Activated CD4-positive, alpha-beta T cell treated with anti-CD3 and anti-CD28 coated beads for 4 hours (primary cell): ENCODE measurements at places on chromosomes 2 and 18.

DNA sequence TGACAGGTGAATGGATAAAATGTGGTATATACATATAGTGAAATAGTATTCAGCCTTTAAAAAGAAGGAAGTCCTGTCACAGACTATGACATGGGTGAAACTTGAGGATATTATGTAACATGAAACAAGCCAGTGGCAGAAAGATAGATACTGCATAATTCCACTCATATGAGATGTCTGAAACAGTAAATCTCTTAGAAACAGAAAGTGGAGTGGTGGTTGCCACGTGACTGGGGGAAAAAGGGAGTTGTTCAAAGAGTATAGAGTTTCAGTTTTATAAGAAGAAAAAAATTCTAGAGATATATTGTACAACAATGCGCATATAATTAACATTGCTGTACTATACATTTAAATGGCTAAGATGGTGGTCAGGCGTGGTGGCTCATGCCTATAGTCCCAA is 178.2 kb upstream of the ATP5MC3 start:
- DNase-seq, result no peak

DNA sequence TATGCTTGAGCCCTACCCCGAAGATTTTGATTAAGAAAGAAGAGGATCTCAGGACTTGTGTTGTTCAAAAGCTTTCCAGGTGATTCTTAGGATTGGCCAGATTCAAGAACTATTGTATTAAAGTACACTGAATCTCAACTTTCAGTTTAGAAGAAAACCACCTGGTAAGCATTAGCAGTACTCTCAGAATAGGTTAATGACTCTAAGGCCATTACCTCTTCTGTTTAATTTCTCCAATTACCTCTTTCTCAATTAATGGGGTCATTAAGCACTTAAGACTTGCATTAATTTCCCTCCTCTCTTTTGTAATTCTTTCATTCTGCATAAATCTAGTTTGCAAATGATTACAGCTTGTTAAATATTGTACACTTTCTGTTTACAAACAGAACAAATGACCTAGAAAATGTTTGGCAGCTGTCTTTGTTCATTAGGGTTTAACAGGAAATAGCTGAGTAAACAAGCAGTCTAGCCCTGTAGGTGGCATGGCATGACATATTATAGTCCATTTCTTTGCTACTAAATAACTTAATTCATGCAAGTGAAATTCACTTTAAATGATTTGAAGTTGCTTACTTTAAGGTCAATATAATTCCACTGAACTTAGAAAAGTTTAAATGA is 20.4 kb upstream of the TDRD15 start:
- no peak for DNase-seq

- DNase-seq, result no peak
Measured at GRCh38 chr2:179596018-179596417, 265.4 kb downstream of the ZNF385B start.

GRCh38 chr2:100733391-100734187 is 86.3 kb upstream of the NPAS2 start:
- no peak for DNase-seq

GRCh38 chr18:5461041-5461440 is 82.8 kb downstream of the EPB41L3 start:
- no peak for DNase-seq

DNA sequence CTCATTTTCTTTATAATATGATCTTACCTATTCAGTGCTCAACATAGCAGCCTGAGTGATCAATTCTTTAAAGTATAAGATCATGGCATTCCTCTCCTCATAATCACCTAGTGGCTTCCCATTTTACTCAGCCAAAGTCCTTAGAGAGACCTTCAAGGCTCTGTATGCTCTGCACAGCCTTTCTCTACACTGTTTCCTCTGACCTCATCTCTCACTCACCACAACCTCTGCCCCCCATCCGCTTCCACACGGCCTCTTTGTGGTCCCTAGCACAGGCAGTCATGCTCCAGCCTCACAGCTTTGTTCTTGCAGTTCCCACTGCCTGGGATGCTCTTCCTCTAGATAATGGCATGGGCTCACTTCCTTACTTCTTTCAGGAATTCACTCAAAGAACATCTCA is 109.2 kb downstream of the HIBCH start:
- no peak for DNase-seq

DNA sequence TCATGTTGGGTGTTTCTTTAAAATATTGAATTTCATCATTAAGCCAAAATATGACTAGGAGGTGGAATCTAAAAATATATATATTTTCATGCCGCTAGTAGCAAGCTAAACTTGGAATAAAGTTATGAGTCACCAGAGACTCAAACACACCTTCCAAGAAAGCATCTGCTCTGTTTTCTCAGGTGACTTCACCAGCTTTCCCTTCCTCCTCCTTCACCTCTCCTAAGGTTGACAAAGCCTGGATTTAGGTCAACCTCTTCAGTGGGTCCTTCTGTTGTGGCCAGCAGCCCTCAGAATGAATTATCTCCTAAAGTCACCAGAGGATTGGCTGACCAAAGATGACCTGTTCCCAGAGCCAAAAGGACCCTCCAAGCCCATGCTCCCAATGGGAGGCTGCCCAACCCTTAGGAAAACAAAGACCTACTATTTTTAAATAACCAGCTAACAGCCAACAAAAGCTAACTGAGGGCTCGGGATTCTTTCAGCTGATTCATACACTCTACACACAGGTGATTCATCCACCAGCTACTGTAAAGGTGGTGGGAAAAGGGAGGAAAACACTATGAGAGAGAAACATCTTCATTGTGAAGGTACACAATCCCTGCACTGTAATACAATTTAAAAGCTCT is 113.9 kb downstream of the MYO5B start:
- no peak for DNase-seq

GRCh38 chr2:108061439-108062042 is 75.2 kb downstream of the SLC5A7 start:
- DNase-seq, result no peak

DNA sequence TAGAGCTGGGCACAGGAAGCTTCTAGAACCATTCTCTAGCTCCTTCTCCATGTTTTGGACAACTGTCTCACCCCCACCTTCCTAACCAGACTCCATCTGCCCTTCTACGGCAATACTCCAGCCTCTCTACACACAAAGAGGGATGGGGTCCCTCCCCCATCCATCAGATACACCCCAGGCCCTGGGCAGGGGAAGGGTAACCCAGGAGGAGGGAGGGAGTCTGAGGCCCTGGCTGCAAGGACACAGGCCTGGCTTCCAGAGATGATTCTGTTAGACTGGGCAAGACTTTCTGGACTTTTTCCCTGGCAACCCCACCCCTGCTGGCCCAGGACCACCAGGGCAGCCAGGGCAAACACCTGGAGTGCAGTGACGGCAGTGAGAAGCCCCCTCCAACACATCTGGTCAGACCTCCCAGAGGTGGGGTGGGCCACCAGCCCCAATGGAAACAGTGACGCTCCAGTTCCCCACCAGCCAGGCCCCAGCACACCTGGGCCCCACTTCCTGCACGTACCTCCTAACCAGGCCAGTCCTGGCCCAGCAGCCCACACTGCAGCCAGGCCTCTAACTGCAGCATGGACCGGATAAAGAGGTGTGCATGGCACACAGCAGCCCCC is 6.5 kb downstream of the CYP26B1 start:
- DNase-seq, result no peak

- peak; percentile 72 for DNase-seq
Measured at GRCh38 chr2:234425639-234426603, 71.0 kb downstream of the ARL4C start.

- DNase-seq, result no peak
Measured at GRCh38 chr2:193103064-193103463, 908.3 kb upstream of the TMEFF2 start.

DNA sequence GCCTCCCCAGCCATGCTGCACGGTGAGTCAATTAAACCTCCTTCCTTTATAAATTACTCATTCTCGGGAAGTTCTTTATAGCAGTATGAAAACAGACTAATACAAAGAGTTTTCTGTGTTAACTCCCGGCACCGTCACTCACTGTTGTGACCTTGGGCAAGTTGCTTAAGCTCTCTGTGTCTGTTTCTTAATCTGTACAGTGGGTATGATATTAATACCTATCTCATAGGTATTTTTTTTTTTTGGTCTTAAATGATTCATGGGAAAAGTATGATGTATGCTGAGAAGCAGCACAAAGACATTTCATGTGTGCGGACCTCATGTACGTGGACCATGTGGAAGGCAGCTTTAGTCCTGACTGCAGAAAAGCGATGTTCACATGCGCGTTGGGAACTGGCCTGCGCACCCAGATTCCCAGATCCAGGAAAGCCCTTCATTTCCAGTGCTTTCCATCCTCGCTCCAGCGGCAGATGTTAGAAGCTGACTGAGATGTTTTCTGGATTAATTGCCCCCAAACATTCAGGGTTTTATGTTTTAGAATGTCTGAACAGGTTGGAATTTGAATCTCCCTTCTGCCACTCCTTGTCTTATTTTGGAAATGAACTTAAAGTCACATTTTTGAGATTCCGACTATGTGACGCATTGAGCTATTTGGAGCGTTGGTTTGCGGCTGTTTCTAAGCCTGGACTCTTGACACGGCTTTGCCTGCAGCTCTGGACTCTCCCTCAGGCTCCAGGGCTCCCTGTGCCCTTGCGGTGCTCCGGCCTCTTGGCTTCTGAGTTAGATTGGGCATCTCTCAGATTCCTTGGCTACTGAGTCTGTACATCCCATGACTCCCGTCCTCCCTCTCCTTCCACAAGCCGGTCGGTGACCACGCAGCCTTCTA is 61.4 kb downstream of the SLC4A3 start:
- DNase-seq, result no peak

DNA sequence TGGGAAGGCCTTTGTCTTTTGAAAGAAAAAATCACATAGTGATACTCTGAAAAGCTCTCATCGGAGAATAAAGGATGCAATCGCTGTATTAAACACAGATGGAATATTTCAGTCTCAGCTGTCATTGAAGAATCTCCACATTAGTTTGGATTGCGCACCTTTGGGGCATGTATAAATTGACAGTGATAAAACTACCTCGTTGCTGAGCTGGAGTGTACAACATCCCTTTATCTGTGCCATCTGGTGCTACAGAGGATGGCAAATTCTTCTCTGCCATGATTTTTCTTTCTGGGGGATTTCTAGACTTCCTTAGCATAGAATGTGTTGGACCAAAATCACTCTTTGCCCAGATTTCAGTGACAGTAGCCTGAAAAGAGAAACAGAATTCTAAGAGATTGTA is 185.3 kb downstream of the PARD3B start:
- DNase-seq, result no peak

DNA sequence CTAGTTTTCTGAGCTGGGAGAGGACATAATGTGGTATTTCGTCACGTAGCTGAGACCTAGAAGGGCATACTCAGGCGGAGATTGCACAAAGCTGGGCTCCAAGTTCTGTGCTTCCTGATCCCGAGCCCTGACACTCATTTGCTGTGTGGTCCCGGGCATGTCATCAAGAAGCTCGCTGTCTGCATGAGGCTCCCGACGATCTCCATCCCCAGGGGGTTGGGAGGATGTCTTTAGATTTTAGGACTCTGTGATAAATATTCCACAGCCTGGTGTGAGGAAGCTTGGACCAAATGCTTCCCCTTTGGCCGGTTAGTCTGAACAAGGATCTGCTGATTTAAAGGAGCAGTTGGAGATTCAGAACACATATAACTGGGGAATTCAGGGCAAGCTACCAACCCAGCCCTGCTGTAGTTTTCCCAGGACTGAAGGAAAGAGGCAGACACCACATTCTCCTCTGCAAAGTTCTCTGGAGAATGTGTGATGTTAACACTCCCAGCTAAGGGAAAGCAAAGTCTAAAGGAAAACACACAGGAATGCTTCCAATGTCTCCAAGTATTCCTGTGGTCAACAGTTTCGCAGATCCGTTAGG is 2.3 kb downstream of the KCNE4 start:
- no peak for DNase-seq

GRCh38 chr18:75324686-75325257 is 102.7 kb downstream of the SMIM21 start:
- no peak for DNase-seq

DNA sequence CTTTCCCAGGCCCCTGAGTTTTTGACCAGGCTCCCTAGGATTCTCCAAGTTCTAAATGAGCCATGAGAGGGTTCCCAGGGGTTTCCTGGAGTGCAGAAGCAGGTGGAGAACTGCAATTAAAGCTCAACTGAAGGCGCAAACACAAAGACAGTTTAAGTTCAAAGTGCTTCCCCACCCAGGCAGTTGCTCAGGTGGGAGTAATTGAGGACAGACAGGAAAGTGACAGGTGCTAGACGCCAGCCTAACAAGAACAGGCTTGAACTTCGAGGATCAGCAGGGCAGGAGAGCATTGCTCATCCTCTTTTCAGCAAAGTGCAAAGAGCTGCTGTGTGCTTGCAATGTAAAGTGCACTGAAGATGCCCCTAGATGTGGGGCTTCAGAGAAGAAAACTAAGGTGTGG is 77.2 kb upstream of the ST8SIA3 start:
- no peak for DNase-seq

- no peak for DNase-seq
Measured at GRCh38 chr18:7722955-7723354, 155.8 kb downstream of the PTPRM start.

GRCh38 chr2:223396993-223397392 is 205.2 kb downstream of the SCG2 start:
- DNase-seq, result no peak

GRCh38 chr2:64859312-64860212 is 129.6 kb upstream of the SLC1A4 start:
- DNase-seq, result no peak

GRCh38 chr18:24466771-24467170 is 6.3 kb downstream of the HRH4 start:
- DNase-seq, result no peak

GRCh38 chr2:140861666-140862065 is 1269.2 kb downstream of the LRP1B start:
- no peak for DNase-seq
